ENCODE measurements at places on chromosomes 5 and 9.

DNA sequence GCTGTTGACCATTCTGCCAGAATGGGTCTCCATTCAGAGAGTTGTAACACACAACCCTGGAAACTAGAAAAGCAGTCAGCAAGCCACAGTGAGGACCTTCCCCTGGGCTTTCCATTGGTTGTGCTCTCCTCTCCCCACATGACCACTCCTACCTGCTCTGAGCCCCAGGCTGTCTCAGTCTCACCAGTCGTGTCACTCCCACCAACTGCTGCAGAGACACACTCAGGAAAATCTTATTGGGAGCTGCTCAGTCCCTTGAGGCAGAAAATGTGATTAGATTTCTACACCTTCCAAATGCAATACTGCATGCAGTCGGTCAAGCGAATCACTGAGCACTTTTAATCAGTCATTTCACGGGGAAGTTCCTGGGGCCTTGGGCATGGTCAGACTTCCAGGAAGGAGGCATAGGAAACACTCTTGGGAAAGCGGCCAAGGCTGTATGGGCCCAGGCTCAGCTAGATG is 284.2 kb upstream of the NMUR2 start:
- DNase-seq = no peak

GRCh38 chr5:78903861-78904260 is 81.2 kb downstream of the ARSB start:
- DNase-seq = no peak

- no peak for DNase-seq
Measured at GRCh38 chr5:125480911-125481310, 734.5 kb upstream of the ZNF608 start.

GRCh38 chr5:59069438-59070079 is 486.7 kb downstream of the RAB3C start:
- no peak for DNase-seq

DNA sequence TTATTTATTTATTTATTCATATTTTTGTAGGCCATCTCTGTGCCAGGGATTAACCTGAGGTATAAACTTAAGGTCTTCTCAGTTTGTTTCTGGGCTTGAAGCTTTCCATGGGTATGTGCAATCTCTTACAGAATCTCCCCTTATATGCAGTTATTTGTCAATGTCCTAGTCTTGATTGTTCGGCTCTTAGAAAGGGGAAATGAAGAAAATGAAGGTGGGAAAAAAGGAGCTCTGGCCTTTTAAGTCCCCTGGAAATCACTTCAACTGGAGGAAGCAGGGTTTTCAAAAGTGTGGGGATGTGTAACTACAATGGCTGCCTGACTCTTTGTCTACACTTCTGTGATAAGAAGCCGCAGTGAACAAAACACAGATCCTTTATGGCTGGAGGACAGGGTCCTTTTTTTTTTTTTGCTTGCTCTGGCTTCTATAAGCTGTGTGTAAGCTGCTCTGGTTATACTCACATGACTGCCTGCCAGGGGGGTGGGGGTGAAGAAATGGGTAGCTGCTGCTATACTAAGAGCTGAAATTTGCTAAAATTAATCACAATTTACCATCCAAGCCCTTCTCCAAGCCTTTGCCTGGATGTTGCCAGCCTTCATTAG is 33.7 kb downstream of the CENPP start:
- DNase-seq = no peak

GRCh38 chr9:136926749-136927148 is 17.8 kb downstream of the FBXW5 start:
- no peak for DNase-seq

GRCh38 chr5:154583671-154584177 is 105.7 kb upstream of the HAND1 start:
- DNase-seq = no peak

DNA sequence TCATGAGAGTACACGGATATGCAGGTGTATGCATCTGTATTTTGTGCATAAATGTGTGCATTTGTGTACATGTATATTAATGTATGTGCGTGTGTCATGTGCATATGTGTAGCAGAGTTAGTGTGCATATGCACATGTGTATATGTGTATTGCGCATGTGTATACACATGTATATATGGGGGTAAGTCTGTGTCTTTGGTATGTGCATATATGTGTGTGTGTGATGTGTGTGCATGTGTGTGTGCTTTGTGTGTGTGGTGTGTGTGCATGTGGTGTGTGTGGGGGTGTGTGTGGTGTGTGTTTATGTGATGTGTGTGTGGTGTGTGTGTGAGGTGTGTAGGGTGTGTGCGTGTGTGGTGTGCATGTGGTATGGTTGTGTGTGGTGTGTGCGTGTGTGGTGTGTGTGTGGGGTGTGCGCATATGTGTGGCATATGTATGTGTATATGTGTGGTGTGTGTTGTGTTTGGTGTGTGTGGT is 13.1 kb upstream of the CTSL start:
- no peak for DNase-seq

DNA sequence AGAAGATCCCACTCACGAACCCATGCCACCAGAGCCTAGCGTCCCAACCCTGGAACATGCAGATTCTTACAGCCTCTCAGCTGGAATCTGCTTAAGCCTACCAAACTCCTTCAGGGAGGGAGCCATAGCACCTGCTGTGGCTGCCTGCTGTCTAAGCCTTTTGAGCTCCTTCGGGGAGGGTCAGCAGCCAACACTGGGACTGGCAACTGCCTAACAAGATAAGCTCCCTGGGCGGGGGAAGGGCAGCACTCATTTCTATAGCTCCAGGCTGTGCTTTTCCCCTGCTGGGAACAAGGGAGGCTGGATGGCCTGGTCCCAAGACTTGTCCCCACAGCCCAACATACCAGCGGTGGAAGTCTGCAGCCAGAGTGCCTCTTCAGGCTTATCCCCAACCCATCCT is 199.1 kb upstream of the OR13F1 start:
- no peak for DNase-seq

- DNase-seq = no peak
Measured at GRCh38 chr9:33229359-33230114, 10.4 kb upstream of the SPINK4 start.

DNA sequence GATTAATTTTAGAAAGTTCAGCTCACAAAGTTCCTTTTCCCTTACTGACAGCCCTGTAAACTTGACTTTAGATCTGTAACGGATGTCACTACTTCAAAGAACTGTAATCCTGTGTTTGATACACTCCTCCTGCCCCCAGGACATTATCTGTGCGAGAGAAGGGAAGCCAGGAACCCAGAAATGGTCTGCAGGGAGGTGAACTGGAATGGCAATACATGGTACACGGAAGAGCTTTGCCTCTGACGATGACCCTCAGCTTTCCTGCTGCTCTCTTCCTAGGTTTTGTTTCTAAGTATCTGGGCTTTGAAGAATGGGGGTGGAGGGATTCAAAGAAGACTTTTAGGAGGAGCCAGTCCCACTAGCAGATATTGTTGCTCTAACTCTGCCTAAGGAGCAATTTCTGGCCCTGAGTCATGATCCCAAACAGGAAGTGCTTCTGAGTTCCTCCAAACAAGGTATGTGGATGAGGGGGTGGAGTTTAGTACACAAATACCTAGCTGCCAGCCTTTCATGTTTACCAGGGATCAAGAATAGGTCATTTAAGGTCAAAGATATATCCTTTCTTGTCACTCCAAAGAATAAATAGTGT is 43.4 kb upstream of the TMC1 start:
- DNase-seq = no peak

DNA sequence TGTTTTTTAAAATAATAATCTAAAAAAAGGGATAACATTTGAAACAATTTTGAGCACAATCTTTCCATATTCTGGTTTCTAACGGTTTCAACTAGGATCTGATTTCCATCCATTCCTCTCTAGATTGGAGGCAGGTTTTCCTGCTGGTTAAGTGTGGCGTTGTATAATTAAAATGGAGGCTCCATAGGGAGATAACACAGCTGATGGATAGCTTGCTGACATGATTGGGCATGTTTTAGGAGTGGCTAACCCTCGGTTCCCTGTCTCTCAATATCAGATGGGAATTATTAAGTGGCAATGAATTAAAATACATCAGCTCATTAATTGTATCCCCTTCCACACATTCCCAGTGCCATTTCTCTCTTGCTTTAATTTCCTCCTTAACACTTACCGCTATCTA is 209.0 kb downstream of the ALDH1A1 start:
- DNase-seq = no peak

DNA sequence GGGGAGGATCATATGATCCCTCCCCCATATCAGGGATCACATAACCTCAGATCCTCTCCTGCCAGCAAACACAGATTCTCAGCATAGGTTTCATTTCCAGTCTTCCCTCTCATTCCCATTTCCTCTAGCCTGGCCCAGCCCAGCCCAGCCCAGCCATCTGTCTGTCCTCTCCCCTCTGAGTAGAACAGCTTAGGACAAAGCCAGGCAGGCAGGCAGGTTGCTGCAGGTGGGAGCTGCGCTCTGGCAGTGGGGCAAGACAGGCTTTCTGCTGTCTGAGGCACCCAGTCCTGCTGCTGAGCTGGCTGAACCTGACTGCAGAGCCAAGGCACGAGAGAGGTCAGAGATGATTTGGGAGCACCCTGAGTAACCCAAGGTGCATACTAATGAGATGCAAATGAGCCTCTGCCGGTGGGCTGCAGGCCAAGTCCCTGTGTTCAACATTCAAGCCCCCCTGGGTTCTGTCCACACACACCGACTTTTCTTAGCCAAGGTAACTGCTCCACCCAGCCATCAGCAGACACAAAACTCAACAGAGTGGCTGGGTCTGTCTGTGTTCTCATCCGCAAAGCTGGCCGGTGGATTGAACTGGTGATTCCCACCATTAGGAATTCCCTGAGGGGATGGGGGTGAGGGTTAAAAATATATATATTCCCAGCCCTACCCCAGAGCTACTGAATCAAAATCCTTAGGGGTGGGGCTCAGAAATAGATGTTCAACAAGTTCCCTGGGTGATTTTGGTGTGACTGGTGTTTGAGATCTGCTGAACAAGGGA is 9.1 kb downstream of the FAT2 start:
- DNase-seq = no peak

DNA sequence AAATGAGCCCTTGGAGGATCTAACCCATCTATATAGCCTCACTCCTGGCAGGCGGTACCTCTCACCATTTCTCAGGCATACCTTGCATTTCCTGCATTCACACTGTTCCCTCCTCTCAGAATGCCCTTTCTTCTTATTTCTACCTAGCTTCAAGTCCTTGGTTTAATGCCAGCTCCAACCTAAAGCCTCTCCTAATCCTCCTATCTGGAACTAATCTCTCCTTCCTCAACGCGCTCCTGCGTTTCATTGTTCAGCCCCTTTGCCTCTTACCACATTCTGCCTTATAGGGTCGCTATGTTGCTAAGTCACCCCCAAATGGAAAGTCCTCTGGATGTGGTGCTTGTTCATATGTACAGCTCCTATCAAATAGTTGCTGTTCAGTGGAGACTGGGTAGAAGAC is 288.5 kb upstream of the TUT7 start:
- no peak for DNase-seq

- no peak for DNase-seq
Measured at GRCh38 chr9:105076729-105077128, 148.8 kb upstream of the ABCA1 start.

- no peak for DNase-seq
Measured at GRCh38 chr9:3514786-3515185, 11.0 kb downstream of the RFX3 start.

DNA sequence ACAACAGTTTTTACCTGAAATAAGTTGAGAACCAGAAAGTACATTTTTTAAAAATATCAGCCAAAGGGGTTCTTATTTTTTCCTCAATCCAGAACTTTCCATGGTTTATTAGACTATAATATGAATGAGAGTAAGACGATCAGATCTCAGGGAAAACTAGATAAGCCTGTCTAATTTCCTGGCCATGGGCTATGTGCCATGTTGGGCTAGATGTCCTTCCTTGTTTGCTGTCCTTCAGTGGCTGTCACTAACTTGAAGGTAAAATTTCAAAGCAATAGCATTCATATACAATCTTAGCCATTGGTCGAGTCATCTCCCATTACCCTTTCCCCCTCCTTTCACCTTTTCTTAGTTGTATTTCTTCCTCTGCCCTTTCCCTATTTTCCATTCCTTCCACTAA is 179.5 kb upstream of the PPP1R2B start:
- no peak for DNase-seq

DNA sequence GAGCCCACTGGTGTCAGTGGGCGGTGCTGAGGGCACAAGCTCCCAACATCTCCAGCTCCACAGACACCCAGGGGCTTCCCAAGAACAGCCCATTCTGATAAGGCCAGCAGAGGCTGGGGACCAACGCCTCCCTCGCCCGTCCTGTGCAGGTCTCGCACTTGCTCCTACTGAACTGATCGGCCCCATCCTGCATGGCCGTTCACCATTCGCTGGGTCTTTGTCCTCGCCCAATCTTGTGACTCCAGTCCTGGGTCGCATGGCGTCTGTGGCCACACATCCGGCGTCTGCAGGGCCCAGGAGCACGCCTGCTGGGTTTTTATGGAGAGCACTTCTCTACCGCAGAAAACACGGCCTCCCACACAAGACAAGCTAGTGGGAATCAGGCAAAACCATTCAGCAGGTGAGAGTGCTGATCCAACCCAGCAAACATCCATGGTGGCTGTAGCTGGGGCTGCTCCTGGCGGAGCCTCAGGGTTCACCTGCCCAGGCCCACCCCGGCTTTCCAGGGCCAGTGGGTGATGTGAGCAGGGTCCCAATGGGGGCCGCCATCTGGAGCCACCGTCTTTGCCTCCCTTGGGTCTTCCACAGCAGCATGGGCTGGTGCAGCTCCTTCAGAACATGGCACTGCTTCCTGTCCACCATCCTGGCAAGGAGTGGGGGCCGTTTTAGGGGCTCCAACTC is 7.4 kb downstream of the LRRC14B start:
- DNase-seq = no peak

DNA sequence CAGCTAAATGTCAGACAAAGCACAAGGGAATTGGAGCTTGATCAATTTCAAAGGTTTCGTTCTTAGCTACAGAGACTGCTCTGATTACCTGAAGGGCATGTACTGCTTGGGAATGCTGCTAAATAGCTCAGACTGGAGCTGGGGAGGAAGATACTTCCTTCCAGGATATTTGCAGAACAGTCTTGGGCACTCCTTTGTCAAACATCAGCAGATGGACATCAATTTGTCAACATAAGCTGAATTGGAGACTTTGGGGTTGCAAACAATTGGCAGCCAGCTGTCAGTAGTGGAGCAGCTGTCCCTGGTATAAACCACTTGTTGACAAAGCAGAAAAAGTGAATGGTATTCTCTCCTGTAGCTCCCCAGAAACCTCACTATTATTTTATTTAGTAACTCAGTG is 182.0 kb downstream of the CCDC192 start:
- no peak for DNase-seq

GRCh38 chr5:171966964-171967363 is 39.5 kb downstream of the FBXW11 start:
- no peak for DNase-seq

DNA sequence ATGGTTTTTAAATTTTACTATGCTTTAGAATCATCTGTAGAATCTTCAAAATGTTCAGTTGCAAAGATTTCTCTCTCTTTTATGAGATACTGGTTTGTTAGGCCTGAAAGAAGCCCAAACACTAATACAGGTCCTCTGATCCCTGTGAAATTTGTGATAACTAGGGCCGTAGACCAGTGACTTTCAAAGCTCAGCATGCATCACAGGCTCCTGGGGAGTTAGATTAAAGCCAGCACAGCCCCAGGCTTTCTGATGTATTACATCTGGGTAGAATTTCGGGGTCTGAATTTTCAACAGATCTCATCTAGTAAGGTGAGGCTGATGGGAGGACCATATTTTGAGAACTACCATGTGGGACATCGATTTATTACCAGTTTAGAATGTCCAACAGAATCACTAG is 194.1 kb upstream of the PTPRD start:
- DNase-seq = no peak

GRCh38 chr5:136129445-136129844 is 3.2 kb upstream of the SMAD5 start:
- no peak for DNase-seq

GRCh38 chr9:103991698-103992097 is 102.4 kb upstream of the SMC2 start:
- DNase-seq = no peak

- DNase-seq = no peak
Measured at GRCh38 chr9:131620764-131621520, 75.6 kb downstream of the PRRT1B start.
